ENCODE measurements at places on chromosomes 5 and 9.
A peak's percentile ranks its signal among the peaks of the same experiment; 100 is the strongest.

DNA sequence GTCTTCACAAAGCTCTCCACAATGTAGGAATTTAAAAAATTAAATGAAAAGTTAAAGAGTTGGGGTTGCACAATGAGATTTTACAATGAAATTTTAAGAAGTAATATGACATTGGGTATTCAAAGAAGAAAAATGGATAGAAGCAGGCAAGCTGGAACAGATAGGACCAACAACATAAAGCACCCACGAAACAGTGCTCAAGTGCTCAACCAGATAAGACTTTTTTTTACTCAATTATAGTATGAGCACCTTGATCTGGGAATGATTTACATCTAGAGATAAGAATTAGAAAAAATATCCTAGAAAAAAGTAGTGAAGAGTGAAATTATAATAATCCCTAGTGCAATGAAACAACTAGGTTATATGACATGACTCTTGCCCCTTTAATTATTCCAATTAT lies 1670.1 kb upstream of the ACO1 start:
- no peak for DNase-seq

DNA sequence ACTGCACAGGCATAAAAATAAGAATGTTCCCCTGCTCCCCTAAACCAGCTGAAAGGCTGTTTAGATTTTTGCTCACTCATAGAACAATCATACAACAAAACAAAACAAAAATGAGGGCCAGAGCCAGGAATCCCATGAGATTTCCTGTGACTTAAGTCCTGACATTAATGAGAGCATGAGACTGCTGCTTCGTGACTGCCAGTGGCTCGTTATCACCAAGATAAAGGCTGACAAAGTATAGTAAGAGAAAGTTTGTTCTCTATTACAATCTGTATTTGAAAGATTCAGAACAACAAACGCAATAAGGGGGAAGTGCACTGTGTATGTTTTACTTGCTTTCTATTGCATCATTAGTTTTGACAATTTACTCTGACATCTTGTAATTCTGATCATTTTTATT lies 837.1 kb upstream of the C9orf72 start:
- DNase-seq: no peak

DNA sequence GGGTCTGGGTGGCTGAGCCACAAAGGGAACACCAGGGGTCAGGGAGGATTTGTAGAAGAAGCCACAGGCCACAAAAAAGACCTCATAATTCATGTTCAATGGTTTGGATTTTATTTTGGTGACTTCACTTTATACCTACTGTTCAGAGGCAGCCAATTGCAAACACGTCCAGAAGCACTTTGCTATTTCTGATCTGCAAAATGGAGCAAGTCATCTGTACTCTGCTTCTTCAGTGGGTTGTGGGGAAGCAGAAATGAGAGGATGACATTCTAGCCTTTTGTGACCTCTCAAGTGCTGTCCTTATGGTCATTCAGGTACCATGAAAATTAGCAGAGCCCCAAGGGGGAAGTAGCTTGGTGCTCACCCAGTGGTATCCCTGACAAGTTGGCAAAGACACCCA lies 2.5 kb upstream of the KCNIP1 start:
- no peak for DNase-seq

- no peak for DNase-seq
Observed at GRCh38 chr5:107665036-107665570, 5.6 kb downstream of the EFNA5 start.

GRCh38 chr5:174045470-174046025 lies at the start of gene NSG2:
TSS of gene NSG2 (plus strand) at chr5:174045706. CDS start at chr5:174046756, 1,050 bp downstream.
- peak; percentile 38 for DNase-seq

DNA sequence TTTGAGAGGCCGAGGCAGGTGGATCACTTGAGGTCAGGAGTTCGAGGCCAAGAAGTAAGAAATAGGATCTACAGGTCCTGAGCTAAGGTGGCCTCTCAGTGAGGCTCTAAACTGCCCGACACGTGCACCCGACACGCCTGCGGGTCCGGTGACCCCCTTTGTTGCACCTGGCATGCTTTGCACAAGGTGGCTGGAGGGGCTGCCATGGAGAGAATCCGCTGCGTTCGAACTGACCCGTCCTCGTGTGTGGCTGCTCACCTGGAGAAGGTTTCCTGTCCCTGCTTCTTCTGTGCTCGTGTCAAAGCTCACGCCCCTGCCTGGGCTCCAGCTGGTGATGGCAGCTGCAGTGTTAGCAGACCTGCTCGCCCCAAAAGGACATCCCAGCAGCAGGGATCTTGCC lies 5.7 kb upstream of the OLFM1 start:
- no peak for DNase-seq

GRCh38 chr5:164934561-164934960 lies 1429.1 kb downstream of the MAT2B start:
- no peak for DNase-seq

DNA sequence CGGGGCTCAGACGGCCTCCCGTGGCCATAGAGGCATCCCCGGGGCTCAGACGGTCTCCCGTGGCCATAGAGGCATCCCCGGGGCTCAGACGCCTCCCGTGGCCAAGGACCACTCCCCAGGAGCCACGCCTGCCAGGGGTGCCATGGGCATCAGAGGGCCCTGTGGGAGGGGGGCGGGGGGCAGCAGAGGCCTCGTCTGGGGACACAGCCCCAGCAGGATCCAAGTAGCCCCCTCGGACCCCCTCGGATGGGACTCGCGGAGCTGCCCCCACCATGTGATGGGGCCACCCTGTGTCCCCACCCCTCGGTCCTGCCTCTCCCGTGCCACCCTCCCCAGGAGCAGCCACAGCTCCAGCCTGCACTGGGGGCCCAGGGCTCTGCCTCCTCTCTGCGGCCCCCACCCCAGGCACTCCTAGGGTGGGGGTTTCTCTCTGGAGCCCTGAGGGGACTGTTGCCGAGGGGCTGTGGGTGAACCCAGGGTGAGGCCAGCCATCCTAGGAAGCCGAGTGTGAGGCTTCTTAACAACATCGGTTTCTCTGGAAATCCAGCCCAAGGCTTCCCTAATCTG lies 2.5 kb downstream of the ENTPD8 start:
- DNase-seq: no peak

- DNase-seq: no peak
Observed at GRCh38 chr9:129464972-129465833, 155.7 kb downstream of the C9orf50 start.

GRCh38 chr9:130323051-130323745 lies 57.6 kb downstream of the HMCN2 start:
- no peak for DNase-seq

DNA sequence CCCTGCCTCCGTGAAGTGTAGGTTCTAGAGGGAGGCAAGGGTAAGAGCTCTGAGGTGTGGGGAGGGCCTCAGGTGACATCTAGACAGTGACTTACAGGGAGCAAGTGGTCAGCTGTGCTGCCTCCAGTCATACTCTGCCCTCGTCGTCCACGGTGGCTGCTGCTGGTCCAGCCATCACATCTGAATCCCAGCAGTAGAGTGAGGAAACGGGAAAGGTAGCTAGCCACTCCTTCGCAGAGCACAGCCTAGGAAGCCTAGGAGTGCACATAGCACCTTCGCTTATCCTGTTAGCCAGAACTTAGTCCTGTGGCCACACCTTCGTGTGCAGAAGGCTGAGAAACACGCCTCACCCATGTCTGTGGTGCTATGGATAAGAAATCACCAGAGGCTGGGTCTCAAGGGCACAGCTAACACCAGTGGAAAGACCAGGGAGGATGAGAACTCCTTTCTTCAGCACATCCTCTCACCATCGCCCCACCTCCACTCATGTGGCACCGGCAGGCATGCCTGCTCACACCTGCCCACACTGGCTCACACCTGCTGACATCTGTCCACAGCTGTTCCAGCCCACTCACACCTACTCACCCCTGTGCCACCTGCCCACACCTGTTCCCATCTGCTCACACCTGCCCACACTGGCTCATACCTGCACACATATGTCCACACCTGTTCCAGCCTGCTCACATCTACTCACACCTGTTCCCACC lies 44.5 kb upstream of the SLC6A19 start:
- DNase-seq: no peak

- no peak for DNase-seq
Observed at GRCh38 chr5:149211566-149211965, 60.1 kb upstream of the AFAP1L1 start.

Data from GM18507 (cell line).